NCI-H1092 (cell line): ENCODE measurements at places on chromosomes 12 and 14.

- DNase-seq: no peak
Measured at GRCh38 chr12:2688381-2688931, 106.3 kb upstream of the FKBP4 start.

DNA sequence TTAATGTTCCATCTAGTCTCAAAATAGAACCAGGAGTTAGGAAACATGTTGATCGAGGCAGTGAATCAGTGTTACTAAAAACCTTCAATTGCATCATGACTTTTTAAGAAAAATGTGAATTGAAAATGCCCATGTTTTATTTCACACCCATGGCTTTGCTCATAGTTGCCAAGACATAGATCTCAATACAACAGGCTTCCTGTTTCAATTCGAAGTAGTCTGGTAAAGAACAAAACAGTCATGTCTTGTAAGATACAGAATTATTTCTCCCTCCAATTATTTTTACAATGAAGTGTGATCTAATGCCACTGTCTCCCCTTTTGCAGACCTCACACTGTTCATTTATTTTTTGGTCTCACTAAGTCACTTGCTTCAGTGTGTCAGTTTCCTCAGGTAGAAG lies 44.6 kb upstream of the FAR2 start:
- DNase-seq: no peak

- DNase-seq: no peak
Measured at GRCh38 chr14:101855958-101856357, 94.4 kb downstream of the PPP2R5C start.

GRCh38 chr12:155646-156045 lies 58.3 kb downstream of the SLC6A12 start:
- DNase-seq: no peak

- DNase-seq: no peak
Measured at GRCh38 chr12:113680868-113681267, 209.2 kb upstream of the LHX5 start.

DNA sequence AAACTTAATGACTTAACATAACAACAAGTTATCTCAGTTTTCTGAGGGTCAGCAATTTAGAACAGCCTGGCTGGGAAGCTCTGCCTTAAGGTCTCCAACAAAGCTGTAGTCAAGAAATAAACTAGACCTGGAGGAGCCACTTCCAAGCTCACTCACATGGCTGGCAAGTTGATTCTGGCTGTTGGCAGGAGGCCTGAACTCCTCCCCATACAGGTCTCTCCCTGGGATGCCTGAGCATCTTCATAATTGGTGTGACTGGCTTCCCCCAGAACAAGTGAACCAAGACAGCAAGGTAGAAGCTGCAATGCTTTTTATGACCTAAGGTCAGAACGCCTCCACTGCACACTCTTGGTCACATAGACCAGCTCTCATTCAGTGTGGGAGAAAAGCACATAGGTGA lies 128.3 kb downstream of the SAMD4A start:
- DNase-seq: no peak

- no peak for DNase-seq
Measured at GRCh38 chr12:44357494-44357893, 518.6 kb downstream of the NELL2 start.

GRCh38 chr12:69998922-69999321 lies 173.9 kb downstream of the MYRFL start:
- DNase-seq: no peak

GRCh38 chr12:13523536-13524307 lies 327.2 kb downstream of the EMP1 start:
- no peak for DNase-seq

DNA sequence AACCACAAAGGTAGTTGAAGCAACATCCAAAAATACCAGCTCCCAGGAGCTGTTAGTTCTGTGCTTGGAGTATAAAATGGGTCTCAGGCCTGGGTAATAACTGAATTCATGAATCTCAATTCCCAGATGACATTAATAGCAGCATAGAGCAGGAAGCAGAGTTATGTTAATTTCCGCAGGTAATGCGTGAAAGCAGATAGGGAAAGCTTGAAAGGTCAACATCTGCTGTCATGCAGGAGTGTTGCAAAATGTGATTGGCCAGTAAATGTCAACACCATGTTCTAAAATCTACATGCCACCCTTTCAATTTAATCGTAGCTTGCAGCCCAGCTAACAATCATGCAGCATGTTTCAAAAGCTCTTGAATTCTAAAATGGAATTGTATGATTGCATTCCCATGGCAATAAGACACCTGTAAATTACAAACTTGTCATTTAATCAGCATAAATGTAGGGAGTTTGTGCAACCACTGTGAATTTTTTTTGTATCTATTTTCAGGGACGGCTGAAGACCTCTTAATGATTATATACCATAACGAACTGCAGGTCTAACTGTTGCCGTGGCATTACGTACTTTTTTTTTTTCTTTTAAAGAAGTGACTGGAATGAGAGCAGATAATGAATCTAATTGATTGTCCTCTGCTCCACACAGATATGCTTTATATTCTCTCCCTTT lies 635.8 kb upstream of the FOXG1 start:
- DNase-seq: no peak

- no peak for DNase-seq
Measured at GRCh38 chr14:75690010-75690409, 29.0 kb downstream of the TTLL5 start.

DNA sequence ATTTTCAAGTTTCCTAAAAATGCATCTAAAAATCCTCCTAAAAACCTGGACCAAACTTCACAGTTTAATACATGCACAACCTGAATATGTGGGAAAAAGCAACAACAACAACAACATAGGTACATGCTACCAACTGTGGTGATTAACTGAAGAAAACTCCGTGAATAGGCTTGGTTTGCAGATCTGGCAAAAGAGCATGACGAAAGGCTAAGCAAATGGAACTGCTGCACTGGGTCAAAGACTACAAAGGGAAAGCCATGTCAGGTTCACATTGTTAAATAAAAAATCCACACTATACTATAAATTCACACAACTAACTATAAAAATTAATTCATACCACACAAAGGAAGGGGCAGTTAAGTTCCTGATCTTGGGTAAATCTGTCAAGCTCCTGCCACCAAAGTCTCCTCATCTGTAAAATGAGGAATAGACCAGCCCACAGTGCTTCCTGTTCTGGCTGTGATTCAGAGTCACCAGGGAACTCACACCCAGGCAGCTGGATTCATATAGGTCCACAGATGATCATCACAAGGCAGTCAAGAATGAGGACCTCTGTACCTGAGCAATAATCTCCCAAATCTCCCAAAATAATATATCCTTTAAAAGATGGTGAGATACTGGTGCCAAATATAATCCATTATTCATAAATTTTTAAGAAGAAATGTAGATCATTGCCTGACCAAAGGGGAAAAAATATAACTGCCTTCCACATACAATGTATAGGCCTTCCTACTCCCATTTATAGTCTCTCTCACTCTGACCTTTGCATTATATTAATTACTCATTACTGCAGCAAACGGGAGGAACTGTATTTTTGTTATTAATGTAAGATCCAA lies 7.0 kb downstream of the CORO1C start:
- no peak for DNase-seq

DNA sequence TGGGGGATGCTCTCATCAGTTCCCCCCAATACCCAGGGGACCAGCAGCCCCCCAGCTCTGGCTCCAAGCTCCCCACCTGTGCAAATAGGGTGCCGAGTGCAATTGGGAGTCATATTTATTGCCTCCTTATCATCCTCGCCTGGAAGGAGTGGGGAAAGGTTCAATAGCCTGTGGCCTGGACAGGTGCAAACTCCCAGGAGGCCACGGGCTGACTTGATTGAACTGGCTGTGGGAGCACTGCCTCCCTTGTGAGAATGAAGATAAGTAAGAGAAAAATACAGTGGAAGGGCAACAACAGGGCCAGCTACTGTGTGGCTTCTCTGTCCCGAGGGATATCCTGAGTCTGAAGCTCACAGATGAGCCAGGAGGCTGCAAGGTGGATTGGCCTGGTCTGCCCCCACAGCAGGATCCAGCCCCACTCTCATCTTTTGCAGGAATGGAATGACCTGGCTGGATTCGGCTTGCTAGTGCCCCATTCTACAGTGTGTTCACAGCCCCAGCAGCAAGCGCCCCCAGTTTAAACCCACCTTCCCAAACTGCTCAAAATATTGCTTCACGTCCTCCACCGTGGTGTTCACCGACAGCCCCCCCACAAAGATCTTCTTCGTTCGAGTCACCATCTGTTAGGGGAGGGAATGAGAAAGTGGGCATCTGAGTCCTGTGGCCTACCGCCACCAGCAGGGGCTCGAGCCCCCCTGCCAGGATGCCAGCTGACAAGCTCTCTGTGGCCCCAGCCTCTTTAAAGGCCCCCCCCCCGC lies 6.3 kb downstream of the MSI1 start:
- DNase-seq: no peak

GRCh38 chr14:87283547-87283946 lies 709.4 kb downstream of the GALC start:
- no peak for DNase-seq

DNA sequence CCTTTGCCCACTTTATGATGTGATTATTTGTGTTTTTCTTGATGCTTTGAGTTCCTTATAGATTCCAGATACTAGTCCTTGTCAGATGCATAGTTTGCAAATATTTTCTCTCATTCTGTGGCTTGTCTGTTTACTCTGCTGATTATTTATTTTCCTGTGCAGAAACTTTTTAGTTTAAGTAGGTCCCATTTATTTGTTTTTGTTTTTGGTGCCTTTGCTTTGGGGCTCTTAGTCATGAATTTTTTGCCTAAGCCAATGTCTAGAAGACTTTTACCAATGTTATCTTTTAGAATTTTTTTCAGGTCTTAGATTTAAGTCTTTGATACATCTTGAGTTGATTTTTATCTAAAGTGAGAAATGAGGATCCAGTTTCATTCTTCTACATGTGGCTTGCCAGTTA lies 667.3 kb downstream of the SLC16A7 start:
- DNase-seq: no peak

DNA sequence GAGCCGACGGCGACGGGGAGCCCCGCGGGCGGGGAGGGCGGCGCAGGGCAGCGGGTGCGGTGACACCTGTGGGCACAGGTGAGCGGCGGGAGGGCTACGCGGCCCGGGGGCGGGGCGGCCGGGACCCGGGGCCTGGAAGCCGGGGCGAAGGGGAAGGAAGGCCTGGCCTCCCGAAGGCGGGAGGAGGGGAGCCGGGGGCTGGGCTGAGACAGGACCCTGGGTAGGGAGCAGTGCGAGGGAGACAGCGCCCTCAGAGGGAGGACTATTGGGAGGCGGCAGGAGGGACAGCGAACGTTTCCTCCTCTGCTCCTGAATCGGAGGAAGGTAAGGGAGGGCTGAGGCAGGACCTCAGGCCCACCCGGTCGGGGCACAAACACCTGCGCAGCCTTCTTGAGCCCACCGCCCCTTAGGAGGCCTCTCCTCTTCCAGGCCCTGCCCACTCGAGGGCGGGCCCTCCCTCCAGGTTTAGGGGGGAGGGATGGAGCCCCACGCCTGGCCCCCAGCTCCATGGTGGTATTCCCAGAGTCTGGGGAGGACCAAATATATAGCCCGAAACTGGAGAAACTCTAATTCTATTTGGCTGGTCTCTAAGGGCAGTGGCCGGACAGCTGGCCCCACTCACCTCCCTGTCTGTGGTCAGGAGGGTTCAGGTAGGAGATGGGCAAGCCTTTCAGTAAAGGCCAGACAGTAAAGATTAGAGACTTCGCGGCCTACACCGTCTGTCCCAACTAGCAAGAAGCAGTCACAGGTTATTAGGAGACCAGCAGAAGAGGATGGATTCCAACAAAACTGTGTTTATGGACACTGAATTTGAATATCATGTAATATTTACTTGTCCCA lies 509 bp downstream of the PLEKHG6 start:
- no peak for DNase-seq

DNA sequence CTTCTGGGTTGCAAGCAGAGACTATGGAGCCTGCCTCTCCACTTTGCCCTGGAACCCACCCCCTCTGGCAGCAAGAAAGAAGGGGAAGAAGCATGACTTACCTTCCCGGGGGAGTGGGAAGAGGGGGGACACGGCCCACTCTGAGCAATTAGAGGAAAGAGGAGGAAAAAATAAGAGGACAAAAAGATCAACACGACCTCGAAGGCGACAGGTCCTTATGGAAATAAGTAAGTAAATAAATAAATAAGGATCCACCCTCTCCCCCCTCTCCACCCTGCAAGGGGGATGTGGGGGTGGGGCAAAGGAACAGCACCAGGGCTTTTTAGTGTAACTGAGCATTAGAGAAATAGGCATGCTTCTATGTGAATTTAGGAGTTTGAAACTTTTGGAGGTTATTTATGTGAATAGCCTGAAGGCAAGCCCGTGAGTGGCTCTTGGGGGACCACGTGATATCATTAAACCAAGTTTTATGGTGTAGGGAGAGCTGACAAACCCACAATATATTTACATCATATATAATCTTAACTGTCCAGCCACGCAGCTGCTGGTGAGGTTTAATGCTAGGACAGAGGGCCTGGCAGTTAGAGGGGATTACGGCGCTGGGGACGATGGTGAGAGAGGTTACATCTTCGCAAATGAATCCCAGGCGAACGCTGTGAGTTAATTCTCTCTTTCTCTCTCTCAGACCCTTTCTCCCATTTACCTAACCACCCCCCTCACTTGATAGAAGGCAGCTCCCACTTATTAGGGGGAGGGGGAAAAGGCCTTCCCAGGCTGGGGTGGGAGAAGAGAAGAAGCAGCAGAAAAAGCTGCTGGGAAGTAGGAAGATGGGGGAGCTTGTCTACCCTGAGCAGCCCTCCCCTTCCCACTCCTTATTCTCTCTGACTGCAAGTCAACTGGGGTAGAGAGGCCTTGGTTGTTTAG lies 4.8 kb downstream of the HOXC5 start:
- no peak for DNase-seq

DNA sequence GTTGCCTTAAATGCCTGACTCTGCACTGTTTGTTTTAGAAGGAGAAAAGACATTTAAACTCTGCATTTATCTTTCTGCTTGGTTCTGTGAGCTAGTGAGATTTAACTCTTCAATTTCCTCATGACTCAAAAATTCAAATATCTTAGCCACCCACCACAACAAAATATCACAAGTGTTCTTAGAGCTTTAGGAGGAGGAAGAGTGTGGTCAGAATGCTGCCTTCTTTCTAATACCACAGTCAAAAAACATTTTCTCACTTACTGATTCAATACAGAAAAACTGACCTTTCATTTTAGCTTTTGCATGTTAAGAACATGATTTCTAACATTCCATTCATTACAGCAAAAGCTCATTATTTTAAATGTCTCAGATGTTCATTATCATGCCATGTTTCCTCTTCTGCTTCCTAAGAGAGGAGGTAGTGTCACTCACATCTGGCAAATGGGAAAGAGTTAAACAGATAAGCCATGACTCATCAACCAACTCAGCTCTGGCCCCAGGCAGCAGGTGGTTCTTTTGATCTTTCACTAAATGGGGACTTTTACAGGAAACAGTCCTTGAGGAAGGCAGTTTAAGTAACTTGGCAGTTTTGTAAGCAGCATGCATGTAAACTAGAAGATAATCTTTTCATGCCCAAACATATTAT lies 56.4 kb upstream of the RNU6-8 start:
- DNase-seq: no peak
